ENCODE measurements at places on chromosomes 13 and 19.

GRCh38 chr13:70203661-70204229 is 95.5 kb upstream of the KLHL1 start:
- DNase-seq: no peak

DNA sequence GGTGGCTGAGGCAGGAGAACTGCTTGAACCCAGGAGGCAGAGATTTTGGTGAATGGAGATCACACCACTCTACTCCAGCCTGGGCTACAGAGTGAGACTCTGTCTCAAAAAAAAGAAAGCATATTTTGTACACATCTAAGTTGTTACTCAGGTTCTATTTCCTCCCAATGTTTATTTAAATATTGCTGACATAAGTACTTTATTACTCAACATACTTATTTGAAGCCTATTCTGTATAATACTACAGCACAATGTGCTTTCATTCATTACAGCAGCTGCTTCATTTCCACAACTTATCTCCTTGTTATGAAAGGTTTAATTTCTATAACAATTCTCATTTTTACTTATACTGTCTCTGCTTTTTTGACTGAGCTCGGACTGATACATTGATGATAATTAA is 495.7 kb downstream of the SLITRK1 start:
- no peak for DNase-seq

DNA sequence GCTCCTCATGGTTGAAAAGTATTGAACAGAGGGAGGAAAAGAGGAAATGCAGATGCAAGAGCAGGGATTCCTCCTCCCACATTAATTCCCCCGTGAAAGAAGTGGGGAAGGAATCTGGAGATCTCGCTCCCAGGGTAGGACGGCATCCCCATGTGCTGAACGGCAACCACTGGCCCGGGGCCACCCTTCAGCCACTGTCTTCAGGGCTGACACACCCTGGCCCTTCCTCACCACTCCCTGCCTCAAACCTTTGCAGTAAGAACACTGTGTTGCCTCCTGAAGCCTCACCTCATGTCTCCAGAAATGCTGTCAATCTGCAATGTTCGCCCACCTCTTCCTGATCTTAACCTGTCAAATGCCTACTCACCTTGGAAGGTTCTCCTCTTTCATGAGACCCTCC is 10.9 kb upstream of the DOCK9 start:
- no peak for DNase-seq

GRCh38 chr13:50016444-50016843 is 1.2 kb downstream of the KCNRG start:
- no peak for DNase-seq

DNA sequence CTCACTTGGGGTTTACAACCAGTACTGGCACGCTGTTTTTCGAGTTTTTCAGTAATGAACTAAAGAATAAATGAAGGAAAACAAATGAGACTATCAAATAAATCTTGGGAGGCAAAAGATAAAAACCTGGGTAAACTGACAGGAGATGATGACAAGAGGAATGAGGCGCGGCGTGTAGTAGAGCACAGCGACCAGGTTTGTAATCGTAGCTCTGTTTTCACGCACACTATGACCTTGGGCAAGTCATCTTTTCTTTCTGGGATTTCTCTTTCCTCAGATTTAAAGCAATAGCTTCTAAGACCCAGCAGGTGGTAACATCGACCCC is 419 bp downstream of the MRPS31 start:
- DNase-seq: no peak
